ENCODE measurements at places on chromosomes 11 and 22.

DNA sequence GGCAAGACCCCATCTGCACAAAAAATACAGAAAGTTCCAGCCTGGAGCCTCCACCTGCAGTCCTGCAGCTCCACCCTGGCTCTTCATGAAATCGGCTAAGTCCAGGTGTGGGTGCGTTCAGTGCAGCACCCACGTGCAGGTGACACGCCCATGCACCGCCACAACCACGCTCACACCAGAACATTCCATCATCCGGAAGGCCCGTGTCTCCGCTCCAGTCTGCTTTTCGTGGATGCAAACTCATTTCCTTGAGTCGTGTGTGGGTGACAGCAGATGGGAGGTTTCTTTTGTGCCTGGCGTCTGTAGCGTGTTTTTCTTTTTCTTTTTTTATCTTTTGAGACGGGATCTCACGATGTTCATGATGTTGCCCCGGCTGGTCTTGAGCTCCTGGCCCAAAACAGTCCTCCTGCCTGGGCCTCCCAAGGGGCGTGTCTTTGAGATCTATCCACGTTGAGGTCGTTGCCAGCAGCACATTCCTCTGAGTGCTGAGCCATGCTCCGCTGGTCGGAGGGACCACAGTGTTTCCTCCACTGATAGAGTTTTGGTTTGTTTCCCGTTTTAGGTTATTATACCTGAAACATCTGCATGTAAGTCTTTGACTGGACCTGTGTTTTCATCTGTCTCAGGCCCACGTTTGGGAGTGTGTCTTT lies 7.2 kb downstream of the PTDSS2 start:
- DNase-seq = peak; percentile 25

DNA sequence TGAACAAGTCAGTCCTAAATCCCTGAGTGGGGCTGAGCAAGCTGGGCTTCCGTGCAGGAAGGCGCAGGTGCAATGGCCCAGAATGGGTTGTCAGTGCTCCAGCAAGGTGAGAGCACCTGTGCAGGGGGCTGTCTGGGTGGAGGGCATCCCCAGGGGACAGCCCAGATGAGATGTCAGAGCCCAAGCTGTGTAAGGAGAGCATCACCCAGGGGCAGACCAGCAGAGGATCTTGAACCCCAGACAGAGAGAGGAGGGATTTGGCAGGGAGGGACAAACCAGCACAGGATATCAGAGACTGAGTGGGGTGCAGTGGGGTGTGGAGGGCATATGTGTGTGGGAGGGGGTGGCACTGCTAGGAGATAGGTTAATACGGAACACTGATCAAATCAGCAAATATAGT lies 114.9 kb upstream of the TMEM45B start:
- DNase-seq = no peak

DNA sequence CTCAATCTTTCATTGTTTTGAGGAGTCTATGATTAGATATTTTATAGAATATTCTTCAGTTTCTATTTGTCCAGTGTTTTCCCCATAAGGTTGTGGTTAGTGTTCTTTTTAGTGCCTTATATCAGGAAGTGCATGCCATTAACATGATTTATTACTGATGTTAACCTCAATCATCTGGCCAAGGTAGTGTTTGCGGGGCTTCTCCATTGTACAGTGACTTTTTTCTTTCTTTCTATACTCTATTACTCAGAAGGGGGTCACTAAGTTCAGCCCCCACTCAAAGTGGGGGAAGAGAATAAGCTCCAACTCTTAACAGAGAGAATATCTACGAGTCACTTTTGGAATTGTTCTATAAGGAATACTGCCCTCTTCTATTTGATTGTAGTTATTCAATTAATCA lies 415.8 kb downstream of the DYNC2H1 start:
- no peak for DNase-seq

DNA sequence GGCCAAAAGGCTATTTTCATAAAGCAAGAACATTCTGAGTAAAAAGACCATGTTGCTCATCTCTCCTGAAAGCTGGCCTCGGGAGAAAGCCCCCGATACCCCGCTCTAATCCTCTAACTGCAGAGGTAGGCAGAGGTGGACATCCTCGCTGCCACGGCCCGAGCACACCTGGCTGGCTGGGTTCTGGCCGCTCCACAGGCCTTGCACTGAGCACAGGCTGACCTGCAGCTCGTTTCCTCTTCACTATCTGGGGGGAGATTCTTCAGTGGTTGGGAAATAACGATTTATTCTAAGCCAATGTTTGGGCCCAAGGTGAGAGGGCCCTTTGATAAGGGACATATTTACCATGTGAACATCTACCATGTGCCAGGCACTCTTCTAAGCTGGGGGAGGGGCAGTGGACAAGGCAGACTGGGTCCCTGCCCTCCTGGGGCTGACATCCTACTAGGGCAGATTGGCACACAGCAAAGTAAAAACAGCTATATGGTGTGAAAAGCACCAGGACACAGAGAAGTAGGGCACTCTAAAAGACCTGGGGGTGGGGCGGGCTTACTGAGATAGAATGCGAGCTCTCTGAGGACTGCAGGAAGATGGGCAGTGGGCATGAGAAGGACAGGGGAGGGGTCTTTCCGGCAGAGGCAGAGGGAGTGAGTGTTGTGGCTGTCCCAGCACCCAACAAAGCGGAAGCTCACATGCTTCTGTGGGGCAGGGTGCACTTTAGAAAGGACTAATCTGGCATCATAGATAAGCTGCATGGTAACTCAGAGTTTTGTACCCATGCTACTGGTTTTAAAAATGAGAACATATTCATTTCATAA lies 65.5 kb upstream of the ARFGAP3 start:
- DNase-seq = no peak

GRCh38 chr11:96084610-96085318 lies 160.9 kb upstream of the MTMR2 start:
- no peak for DNase-seq

- no peak for DNase-seq
Measured at GRCh38 chr11:129252621-129253020, 60.5 kb upstream of the ARHGAP32 start.

DNA sequence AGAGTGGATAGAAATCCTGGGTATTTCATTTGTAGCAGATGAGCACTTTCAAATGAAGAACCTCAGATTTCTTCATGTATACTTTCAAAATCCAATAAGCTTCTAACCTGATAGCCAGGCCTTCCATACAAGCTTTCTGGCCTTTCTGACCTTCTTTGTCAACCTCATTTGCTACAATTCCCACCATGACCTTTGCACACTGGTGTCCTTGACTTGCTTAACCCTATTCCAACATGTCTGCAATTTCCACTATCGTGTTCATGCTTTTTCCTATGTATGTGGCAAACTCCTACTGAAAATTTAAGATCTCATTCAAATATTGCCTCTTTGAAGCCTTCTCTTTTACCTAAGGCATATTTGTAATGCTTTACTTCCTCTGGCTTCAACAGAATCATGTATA lies 242.1 kb upstream of the CCDC90B start:
- no peak for DNase-seq

DNA sequence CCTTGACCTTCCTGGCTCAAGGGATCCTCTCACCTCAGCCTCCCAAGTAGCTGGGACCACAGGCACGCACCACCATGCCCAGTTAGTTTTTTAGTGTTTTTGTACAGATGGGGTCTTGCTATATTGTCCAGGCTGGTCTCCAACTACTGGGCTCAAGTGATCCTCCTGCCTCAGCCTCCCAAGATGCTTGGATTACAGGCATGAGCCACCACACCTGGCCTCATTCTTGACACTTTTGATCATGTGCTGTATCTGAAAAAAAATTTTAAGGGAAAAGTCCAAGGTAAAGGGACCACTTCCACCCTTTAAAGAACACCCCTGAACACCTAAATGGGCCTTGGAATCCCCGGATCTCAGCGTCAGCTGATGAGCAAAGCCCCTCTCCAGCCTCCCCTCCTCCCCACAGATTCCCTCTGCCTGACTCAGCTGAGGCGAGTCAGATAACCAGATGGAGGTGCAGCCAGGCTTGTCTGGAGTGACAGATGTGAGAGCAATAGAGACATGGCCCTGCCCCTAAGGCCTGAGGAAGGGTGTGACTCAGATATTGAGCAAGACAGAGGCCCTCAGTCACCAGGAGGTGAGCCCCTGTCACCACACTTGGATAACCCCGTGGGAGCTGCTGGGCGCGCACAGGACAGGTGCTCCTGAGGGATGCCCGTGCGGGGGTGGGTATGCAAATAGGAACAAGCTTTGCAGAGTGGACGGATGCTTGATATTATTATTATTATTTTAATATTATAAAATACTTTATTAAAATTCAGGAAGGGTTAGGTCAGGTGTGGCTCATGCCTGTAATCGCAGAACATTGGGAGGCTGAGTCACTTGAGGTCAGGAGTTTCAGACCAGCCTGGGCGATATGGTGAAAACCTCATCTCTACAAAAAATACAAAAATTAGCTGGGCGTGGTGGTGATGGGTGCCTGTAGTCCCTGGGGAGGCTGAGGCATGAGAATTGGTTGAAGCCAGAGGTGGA lies 5.0 kb upstream of the CCDC88B start:
- DNase-seq = no peak

DNA sequence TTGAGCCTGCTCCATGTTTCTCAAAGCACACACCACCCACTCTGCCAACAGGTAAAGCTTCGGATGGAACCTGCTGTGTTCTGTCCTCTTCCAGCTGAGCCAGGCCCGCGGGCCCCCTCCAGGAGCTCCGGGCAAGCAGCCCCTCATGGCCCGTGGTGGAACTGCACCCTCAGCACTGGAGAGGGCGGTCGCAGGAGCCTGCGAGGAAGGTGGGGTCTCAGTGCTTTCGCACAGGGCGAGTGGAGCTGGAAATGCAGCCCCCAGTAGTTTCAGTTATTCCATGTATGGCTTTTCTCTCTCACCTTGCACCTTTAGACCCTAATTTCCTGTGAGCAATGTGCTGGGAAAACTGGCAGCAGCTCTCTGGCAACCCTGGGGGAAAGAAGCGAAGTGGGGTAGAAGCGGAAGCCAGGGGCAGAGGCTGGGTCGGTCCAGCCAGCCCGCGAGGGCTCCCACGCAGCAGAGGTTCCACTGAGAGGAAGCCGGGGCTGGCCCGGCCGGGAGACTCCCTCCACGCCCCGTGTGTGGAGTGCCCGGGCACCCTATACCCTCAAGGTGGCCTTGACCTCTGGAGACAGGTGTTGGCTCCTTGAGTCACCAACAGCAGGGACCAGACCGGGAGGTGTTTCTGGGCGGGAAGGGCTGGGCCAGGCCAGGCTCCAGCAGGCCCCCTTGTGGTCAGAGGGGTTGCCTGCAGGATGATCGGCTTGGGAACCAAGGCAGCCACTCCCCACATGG lies 119.9 kb upstream of the TMEM45B start:
- DNase-seq = peak; percentile 44

- DNase-seq = no peak
Measured at GRCh38 chr11:30358536-30358935, 35.6 kb downstream of the ARL14EP start.

DNA sequence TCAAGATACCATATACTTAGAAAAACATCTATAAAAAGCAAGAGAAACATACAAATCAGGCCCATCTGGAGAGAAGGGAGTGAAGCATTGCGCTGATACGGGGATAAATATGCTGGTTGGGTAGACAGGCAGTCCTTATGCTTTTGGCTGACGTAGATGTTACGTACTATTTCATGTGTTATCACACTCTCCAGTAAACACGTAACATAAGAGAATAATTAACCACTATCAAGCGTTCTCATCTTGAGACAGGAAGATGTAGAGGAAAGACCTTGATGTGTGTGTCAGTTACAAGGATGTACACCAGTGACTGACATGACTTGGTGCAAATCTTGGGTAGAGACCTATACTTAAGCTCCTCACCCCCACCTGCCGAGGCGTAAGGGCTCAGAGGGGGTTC lies 86.7 kb upstream of the PRODH start:
- peak; percentile 51 for DNase-seq

DNA sequence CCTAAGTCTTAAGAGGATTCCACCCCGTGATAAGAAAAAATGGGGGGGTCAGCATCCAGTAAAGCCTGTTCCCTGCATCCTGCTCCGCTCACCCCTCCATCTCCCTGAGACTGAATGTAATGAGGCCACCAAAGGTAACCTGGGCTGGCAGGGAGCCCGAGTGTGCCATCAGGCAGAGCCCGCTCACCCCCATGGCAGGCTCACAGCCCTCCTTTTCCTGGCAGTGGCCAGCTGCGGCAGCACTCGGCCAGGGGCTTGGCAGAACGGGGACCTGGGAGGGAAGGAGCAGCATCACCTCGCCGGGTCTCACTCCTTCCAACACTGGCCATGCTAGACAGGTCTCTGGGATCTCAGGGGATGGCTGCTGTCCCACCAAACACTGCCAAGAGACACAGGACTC lies 64.4 kb downstream of the PRDM11 start:
- DNase-seq = no peak

DNA sequence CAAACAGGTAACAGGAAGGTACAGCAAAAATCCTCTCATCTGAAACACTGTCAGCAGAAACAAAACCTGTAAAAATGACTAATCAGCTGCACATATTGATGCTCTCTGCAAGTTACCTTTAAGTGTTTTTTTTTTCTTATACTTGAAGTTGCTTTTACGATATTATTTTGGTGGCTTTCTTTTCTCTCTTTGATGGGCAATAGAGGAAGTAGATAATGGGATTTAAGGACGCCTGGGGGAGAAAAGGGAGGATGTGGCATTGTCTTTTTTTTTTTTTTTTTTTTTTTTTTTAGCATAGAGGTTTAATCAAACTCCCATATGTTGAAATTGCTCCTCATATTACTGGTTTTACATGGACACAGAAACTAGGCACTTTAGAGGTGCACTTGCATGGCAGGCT lies 11.4 kb upstream of the ADSL start:
- peak; percentile 78 for DNase-seq

DNA sequence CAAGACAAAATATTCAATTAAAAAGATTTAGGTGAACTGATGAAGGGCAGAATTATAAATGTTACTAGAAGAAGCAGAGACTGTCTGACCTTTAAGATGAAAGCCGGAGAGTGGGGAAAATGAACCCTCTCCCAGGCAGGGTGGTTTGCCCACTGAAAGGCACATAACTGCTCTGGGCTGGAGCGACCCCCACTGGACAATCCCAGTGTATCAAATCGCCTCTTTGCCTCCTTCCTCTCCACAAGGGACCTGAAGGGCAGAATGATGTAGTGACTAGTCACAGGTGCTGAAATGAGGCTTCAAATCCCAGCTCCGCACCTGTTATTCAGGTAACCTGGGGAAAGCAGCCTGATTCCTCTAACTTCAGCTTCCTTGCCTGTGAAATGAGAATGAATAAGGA lies 69.0 kb downstream of the EFCAB6 start:
- DNase-seq = no peak

DNA sequence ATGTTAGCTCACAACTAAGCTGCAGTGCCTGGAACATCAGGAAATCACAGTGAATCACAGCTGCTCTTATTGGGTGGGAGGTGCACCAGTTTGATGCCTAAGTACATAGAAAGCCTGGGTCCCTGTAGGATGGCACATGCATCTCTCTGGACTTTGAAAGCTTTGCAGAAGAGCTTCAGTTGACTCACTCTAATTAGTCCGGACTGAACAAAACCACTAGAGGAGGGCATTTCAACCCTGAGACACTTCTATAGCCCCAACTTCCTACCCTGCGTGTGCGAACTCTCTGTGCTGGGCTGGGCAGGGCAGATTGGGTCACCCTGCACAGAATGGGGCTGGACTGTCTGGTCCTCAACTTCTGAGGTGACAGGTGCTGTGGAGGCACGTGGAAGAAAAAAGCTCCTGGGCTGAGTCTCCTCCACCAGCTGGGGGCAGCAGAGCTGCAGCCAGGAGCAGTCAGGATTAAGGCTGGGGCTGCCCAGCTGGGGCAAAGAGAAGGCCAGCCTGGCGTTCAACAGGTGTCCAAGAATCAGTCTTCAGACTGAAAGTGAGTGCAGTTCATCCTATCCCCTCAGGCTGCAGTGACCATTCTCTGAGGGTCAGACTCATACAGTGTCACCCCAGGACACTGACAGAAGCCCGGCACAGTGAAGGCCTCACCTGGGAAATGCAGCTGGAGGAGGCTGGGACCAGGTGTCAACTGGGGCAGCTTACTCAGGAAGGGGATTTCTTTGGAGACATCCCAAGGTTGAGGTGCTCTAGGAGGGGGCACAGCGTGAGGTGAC lies 22.1 kb downstream of the GGTLC2 start:
- no peak for DNase-seq

- DNase-seq = no peak
Measured at GRCh38 chr11:68008381-68009337, 1.5 kb upstream of the ALDH3B1 start.

Measured in central memory CD4-positive, alpha-beta T cell (primary cell).